DND-41 (cell line): ENCODE measurements at places on chromosomes 7 and 10.

DNA sequence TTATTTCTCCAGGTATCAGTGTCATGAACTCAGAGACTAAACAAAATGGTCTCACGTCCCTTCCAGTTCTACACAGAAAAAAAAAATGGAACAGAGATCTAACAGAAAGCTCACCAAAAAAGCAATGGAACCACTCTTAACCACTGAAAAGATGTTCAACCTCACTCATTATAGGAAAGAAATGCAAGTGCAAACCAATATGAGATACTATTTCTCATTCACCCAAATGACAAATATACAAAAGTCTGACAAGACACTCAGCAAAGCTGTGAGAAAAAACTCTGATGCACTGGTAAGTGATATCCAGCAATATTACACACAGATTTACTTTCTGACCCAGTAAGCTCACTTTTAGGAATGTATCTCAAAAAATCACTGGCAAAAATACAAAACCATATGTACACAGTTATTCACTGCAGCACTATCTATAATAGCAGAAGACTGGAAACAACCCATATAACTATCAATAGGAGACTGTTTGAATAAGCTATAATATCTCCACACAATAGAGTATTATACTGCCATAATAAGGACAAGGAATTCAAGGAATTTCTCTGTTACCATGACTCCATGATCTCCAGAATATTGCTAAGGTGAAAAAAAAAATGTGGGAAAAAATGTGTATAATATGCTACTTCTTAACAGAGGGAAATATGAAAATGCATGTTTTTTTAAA is 36.6 kb downstream of the ABI1 start:
- no peak for DNase-seq

- no peak for DNase-seq
Observed at GRCh38 chr10:22027364-22028238, 24.1 kb upstream of the DNAJC1 start.

GRCh38 chr10:61987537-61987936 is 86.0 kb downstream of the ARID5B start:
- DNase-seq: no peak

- no peak for DNase-seq
Observed at GRCh38 chr10:84540022-84540616, 211.7 kb downstream of the CCSER2 start.

GRCh38 chr7:116999311-116999710 is 46.0 kb downstream of the ST7 start:
- DNase-seq: no peak

DNA sequence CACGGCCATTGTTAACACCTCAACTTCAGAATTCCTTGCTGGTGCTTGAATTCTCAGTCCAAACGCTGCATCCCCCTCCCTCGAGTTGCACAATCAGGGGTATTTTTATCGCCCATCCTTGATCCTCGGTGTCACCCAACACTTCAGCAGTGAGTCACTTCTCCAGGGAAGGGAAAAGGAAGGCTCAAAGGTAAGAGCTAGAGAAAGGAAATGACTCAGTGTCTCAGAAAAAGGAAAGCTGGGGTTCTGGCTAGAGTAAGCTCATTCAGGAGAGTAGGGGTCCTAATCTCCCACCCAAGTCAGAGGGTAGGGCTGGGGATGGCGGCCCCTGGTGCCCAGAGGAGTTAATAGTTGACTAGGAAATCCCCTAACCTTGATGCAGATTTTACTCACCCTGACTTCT is 39.8 kb upstream of the TRIM8 start:
- no peak for DNase-seq

DNA sequence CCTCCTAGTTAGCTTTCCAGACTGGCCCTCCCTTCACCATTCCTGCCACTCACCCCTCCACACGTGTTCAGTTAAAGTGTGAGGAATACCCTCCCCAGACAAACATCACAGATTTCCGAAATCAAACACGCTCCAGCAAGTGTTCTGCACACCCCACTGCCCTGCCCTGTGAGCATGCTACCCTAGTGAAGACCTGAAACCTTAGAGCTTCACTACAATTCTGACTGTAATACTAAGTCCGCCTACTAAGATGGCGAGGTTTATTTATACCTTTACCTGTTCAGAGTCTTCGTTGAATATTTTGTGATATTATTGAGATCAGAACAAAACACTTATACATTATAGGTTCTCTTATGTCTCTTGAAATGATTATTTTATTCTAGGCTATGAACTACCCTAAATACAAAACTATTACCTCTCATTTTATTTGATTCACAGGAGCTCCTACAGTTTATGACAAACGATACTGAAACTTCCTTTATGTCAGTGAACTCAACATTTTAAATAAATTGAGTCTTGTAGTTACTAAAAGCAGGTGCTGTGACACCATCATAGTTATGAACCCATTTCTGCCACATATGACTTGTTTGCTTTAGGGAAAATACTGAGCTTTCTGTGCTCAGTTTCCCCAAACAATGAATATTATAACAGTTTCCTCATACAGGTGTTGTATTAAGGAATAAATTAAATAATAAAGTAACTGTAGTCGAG is 8.6 kb downstream of the SCIN start:
- no peak for DNase-seq

- no peak for DNase-seq
Observed at GRCh38 chr10:32317795-32318357, 29.1 kb downstream of the EPC1 start.

GRCh38 chr7:29612596-29612995 is 49.0 kb downstream of the PRR15 start:
- DNase-seq: no peak

DNA sequence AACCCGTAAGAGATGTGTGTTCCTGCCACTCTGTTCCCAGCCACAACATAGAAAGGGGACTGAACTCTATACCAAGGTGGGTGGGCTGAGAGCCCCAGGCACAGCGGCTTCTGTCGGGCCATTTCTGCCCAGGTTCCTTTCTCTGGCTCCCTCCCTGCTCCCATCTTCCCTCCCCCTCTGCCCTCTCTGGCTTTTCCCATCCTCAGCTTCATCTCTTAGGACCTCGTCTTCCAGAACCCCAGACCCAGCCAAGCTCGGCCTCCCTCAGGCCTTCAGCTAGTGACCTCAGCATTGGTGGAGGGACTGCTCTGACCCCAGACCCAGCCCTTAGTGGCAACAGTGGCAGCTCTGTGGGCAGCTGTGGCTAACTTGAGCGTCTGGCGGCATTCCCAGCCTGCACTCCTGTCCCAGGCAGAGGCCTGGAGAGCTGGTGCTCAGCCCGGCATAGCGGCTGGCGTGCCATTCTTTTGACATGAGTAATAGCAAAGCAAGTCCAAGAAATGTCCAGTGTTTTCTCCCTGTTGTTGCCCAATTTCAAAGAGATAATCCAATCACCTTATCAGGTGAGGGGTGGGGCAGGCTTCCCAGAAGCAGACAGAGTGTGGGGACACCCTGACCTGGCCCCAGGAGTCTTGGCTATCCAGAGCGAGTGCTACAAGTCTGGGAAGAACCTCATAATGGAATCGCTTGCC is 15.9 kb downstream of the PTPRE start:
- DNase-seq: no peak

- DNase-seq: no peak
Observed at GRCh38 chr10:113565364-113565763, 12.5 kb downstream of the HABP2 start.

- DNase-seq: no peak
Observed at GRCh38 chr7:30618961-30619360, 24.3 kb downstream of the GARS1 start.

DNA sequence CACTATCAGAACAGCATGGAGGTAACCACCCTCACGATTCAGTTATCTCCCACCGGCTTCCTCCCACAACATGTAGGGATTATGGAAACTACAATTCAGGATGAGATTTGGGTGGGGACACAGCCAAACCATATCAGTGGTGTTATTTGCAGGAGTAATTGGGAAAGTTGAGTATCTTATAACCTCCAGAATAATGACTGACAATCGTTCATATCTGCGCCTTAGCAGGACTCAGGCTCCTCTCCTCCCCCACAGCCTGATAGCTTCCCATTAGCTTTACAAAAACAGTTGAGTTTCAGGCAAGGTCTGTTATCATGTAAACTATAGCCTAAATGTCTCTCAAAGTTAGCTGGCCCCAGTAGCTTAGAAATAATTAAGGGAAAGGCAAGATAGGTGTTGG is 3.4 kb upstream of the ERCC6 start:
- DNase-seq: no peak

DNA sequence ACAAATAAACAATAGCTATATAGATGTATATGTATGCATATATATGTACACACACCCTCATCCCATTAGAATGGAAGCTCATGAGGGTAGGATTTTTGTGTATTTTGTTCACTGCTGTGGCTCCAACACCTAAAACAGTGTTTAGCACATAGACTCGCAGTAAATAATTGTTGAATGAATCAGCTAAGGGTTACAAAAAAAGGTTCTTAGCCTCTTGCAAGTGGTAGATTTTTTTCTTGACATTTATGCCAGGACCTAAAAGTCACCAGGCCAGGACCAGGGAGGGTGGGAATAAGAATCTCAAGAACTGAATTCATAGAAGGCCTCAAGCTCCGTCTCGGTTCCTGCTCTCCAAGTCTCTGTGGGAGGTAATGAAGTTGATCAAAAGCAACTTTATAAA is 82.5 kb upstream of the CAPZA2 start:
- DNase-seq: no peak

DNA sequence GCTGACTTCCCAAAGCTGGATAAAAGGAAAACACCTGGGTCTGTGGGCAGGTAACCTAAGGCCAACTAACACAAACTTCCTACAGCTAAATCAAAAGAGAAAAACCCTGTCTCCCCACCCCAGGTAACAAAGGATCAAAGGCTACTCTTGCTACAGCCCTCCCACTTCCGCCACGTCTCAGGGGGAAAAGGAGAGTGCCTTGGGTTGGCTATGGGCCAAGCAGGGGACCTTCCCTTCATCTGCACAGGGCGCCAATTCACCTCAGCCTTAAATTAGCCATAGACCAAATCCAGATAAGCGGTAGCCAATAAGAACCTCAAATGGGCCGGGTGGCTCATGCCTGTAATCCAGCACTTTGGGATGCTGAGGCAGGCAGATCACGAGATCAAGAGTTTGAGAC is 69.1 kb upstream of the LANCL2 start:
- no peak for DNase-seq

DNA sequence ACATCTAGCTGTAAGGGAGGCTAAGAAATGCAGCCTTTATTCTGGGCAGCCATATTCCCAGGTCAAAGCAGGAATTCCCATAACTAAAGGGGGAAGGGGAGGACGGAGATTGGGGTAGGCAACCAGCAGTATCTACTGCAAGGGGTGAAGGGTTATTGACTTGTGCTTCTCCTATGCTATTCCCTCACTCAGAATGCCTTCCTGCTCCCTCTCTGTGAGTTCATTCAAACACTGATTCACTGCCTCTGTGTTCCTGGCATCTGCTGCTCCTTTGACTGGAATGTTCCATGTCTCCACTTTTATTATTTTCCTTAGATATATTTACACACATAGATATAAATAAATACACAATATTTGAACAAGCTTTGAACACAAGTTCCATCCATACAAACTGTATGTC is 11.1 kb downstream of the HTR7 start:
- DNase-seq: no peak

GRCh38 chr7:70614237-70615045 is 517.5 kb upstream of the GALNT17 start:
- no peak for DNase-seq

DNA sequence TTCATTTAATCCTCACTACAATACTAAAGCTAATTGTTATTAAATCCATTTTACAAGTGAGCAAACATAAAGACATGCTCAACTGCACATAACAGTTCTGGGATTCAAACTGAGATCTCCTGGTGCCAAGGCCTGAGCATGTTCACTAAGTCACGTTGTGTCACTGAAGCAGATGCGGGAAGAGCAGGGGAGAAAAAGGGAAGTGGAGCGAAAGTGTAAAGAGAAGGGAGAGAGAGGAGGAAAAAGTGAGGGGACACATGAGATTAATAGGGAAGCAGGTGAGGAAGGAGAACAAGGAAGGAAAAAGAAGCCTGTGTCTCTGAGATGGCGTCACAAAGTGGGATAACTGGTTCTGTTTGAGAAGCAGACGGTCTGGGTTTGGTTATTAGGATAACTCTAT is 38.9 kb upstream of the KAT6B start:
- DNase-seq: no peak

DNA sequence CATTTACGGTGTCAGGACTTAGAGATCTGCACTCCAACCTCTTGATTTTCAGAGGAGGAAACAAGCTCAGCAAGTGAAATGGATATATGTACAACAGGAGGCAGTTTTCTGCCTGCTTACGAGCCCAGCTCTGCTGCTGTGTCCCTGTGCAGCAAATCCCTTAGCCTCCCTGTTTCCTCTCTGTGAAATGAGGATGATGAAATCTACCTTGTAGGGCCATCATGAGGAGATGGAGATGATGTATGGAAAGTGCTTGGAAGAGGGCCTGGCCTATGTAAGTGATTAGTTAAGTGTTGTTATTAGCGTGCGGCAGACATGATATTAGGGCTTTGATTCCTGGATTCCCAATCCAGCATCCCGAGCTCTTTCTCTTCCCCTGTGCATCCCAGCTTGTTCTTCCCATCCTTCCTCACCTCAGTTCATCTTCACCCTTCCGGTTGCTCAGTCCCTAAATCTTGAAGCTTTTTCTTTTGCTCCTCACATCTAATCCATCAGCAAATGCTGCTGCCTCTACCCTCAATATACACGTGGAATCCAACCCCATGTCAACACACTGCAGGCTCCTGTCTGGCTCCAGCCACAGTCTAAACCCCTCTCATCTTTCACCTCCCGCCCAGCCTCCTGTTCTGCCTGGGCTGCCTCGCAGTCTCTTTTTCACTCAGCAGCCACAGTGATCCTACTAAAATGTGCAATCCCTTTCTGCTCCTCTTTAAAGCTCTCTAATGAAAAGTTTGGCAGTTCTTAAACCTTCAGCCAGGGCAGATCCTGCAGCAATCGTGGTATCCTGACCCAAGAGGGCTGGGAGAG is 113.8 kb downstream of the MARCHF5 start:
- DNase-seq: no peak

DNA sequence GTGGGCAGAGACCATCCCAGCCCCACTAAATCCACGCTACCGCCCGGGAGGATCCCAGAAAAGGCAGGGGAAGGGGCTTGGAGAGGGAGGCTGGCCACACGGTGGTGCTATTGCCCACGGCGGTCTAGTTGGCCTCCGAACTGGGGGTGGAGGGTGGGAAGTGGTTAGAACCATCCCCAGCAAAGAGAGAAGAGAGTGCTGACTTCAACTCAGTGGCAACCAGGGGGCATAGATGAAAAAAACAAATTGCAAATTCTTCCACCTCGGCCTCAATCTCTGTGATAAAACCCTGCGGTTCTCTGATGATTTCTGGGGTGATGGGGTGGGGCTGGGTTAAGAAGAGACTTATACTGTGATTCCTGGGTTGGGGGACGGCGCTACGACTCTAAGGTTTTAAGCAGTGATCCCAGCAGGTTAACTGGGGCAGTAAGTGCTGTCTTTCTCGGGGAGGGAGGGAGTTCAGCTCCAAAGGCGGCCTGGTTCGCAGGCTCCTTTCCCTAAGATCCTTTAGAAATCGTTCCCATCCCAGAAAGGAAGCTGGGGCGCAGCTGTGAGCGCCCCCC is 154.5 kb upstream of the LYZL2 start:
- DNase-seq: peak; percentile 91

GRCh38 chr7:75650681-75651080 is 88.1 kb downstream of the HIP1 start:
- no peak for DNase-seq
